M059J (cell line): ENCODE measurements at places on chromosomes 5 and 9. TPM values are rescaled to one million over a fixed set of nuclear protein-coding genes. Genes with fewer than 3 reads are reported as not detected.

FBXW2 gene
- total RNA-seq, result 31.7 and 34.7 TPM in 2 replicates

BSPRY gene
- total RNA-seq, result not detected in 2 replicates

DNA sequence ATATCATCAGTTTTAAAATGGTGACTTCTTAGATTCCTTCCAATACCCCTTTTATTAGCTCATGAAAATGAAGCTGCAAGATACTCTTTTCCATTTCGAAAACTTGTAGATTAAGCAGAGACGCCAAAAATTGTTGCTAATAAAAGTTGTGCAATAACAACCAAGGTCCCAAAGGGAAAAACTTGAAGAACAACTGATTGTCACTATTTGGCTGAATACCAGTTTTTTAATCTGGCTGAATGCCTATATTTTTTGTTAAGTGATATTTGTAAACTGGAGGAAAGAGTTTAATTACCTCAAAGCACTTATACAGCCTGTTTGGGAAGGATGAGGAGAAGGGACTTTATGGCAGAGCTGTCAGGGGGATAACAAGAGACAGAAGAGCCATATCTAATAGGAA is 14.6 kb downstream of the C5orf58 start:
- no peak for DNase-seq

DNA sequence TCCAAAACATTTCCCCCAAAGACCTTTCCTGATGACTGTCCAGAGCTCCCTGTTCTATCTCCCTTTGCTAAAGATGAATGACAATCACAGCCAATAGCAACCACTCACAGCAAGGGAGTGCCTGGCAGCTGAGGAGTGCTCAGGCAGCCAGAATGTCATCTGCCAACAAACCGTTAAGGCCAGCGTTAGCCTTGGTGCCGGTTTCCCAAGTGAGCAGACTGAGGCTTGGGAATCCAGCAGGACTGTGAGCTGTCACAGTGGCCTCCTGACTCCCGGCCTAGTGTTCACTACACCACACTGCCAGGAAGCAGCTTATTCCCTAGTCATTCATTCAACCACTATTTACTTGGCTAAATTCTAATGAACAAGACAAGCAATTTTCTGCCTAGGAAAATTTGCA is 24.7 kb downstream of the STK10 start:
- DNase-seq, result peak; percentile 19

- no peak for DNase-seq
Observed at GRCh38 chr9:109893241-109893640, 113.2 kb downstream of the PALM2AKAP2 start.

- DNase-seq, result no peak
Observed at GRCh38 chr9:974996-975739, 1.3 kb upstream of the DMRT3 start.

GRCh38 chr5:8012131-8012977 is 143.4 kb downstream of the MTRR start:
- DNase-seq, result no peak

GRCh38 chr9:119859128-119859527 is 489.9 kb upstream of the BRINP1 start:
- no peak for DNase-seq

- DNase-seq, result no peak
Observed at GRCh38 chr9:14193328-14193990, 120.5 kb downstream of the NFIB start.

PTTG1 gene
- 1,224 and 1,388 TPM in 2 replicates for total RNA-seq

DNA sequence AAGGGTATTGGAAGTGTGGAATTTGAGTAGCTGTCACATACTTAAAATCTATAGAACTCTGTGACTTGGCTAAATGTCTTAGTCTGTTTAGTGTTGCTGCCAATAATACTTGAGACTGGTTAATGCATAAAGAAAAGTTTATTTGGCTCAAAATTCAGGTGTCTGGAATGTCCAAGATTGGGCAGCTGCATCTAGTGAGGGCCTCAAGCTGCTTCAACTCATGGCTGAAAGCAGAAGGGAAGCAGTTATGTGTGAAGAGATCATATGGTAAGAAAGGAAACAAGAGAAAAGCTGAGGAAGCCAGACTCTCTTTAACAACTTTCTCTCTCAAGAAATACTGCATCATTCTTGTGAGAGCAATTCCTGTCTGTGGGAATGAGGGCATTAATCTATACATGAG is 1043.3 kb upstream of the CDH6 start:
- no peak for DNase-seq

DNA sequence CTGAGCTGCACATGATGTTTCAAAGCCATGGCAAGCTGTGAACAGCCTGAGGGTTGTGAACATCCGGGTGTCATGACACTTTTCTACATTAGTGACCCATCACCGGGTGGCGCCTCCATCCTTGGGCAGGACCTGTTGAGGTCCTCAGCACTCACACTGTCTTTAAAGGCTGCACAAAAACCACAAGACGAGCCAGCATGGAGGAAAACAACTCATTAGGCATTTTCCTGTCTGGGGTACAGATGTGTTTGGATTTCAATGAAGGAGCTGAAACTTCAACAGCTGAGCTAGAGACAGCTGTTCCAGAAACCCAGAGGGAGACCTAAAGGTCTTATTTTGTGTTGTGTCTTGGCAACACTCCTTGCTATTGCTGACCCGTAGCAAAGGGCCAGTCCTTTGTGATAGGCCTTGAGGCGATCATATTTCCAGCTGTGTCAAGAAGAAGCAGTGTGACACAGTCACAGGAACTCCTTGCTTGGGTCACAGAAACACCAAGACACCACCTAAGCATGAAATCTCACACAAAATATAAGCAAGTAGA is 151.8 kb upstream of the VLDLR start:
- peak; percentile 55 for DNase-seq

- no peak for DNase-seq
Observed at GRCh38 chr5:58912116-58912515, 329.2 kb downstream of the RAB3C start.

DNA sequence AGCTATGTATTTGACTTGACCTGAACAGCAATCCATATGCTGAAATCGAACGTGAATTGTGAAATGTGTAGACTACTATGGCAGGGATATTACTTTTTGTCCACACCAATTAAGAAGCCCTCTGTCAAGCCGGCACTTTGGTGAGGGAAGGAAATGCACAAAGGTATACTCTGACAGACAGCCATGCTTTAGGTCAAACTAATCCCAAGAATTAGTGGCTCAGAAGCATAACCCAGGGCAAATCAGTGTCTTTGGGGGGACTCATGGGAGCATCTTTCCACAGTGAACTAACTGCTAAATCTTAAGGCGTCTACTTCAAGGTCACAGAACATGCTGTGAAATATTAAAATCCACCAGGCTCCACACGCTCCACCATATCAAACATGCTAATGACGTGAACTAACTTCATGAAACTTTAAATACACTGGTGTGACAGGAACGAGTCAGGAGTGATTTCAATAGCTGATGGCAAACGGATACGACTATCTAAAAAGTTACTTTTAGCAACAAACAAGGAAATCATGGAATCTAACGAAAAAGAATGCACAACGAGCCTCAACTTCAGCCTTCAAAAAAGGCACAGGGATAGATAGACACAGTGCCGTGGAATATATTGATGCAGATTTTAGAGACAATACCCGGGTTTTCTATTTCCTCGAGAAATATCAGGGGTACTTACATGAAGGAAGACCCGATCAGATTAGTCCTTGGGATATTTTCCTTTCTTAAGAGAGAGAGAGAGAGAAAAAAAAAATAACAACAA is 527 bp downstream of the MEF2C start:
- peak; percentile 17 for DNase-seq

DNA sequence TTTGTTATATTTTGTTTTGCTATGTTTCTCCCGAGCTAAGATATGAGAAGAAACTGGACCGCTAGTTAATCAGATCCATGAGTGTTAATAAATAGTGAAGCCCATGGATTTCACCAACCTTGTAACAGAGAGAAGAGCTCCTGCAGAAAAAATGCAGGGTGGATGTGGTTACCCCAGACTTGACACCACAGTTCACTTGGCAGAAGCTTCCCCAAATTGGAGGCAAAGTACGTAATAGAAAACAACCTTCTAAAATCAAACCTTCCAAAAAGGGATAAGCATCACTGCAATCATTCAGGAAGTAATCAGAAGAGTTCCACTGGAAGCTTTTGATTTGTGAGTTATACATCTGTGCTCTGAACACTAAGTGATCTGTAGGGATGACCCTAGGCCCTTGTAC is 267.5 kb downstream of the ACTL7B start:
- DNase-seq, result no peak

PCDHGA6 gene
- 0.07 and 1.1 TPM in 2 replicates for total RNA-seq

DNA sequence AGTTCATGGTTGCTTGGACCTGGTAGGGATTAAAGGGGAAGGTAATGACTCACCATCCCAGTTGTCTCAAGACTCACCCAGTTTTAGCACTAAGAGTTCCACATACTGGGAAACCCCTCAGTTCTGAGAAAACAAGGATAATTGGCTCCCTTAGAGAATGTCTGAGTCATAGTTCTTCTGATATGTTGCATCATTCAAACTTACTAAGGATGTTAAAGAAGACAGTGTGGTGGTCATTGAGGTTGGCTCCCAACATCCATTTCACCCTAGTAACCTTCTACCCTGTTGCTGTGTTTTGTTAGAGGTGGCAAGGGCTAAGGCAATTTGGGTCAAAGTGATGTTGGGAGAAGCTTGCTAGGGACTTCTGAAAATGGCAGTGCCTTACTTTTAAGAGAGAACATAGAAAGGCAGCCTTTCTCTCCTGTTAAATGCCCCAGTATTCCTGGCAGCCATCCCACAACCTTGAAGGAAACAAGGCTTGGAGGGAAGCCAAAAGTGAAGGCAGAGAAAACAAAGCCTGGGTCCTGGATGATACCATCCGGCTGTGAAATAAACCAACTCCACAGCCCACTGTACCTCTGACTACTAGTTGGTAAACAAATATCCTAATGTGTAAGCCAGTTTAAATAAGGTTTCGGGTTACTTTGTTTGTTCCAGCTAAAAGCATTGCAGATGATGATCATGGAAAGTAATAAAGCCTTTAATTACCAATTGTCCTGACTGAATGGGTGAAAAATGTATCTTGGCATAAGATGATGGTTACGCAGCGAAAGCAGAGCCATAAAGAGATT is 80.4 kb upstream of the ADAMTSL1 start:
- peak; percentile 98 for DNase-seq

DNA sequence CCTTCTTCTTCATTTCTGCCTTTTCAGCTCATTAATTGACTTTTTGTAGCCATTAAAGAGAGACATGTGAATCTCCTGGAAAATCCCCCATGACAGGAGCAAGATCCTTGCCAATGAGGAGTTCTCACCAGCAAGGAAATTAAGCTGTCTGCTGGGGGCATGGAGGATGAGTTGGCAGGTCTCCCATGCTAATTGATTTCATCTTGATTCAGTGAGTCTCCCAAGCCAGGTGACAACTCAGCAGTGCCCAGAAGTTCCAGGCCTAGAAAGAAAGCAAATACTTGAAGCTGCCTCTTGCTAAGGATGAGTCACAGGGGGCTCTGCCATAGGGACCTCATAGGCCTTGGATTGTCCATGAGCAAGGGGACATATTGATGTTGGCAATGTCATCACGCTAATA is 30.0 kb upstream of the ADRA1B start:
- peak; percentile 41 for DNase-seq

TMEM174 gene
- not detected in 2 replicates for total RNA-seq

DNA sequence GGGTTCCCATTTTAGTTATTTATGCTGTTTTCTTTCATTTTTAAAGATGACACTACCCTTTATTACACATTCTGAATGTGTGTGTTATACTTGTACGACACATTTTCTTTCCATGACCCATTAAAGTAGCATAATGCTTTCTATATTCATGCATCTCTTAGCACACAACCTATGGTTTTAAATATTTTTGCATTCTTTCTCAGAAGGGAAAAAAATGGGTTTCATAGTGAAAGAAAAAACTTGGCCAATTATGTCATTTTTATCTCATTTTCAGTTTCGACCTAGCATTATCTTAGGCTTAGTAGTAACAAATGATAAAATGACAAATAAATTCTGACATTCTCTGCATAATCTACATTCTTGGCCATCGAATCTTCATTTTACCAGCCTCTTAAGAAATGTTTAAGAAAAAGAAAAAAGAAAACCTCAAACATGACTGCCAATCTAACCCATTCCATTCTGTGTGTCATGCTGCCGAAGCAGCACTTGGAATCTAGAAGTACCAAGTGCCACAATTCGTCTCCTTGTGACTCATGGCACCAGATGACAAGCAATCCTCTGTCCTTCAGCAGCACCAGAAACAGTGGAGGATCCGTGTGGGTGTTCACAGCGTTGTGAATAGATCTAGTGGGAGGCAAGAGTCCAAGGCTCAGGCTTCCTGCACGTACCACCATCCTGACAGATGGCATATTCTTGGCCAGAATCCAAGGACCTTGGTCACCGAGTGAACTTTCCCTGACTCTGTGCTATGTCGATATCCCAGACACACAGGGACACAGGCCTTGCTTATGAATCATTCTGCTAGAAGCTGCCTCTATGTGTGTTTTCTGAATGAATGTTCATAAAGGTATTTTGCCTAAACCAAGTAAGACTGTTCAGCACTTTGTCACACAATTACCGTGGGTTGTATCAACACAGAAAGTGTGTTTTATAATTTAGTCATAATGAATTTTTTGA is 502.7 kb downstream of the NR2F1-AS1 start:
- DNase-seq, result peak; percentile 100

GRCh38 chr5:174030286-174030685 is 15.2 kb upstream of the NSG2 start:
- no peak for DNase-seq
